ENCODE measurements at places on chromosomes 6 and 20.

- no peak for DNase-seq
Observed at GRCh38 chr6:32327103-32327502, 44.6 kb downstream of the TSBP1 start.

- DNase-seq, result no peak
Observed at GRCh38 chr6:70124443-70124842, 178.4 kb downstream of the COL9A1 start.

DNA sequence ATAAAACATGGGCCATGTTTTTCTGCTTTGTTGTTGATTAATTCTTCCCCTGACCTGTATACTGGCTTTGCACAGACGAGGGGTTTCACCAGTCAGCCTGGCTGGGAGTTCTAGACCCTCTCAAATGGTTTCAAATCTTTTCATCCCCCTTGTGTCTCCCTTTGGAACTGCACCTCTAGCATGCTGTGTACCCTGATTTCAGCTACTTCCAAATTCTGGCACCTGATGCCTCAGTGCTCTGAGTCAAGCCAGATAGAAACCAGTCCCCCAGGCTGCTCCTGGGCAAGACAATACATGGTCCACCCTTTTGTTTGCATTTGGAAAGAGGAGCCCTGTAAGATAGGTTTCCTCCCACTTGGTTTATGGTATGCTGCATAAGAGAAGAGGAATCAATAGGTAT, 290.2 kb downstream of the BTBD3 start:
- peak; percentile 46 for DNase-seq

DNA sequence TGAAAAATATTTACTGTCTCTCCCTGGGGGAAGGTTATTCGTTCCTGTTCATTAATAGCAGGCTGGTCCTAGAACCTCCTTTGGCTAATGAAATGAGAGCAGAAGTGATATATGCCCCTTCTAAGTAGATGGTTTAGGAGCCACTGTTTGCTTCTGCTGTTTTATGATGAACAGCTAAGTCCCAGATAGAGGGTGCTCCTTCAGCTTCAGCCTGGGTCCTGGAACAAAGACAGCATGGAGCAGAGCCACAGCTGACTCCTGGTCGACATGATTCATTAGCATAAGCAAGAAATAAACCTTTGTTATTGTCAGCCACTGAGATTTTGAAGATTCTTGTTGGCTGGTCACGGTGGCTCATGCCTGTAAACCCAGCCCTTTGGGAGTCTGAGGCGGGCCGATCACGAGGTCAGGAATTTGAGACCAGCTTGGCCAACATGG, 47.8 kb upstream of the ARMC2 start:
- peak; percentile 16 for DNase-seq

DNA sequence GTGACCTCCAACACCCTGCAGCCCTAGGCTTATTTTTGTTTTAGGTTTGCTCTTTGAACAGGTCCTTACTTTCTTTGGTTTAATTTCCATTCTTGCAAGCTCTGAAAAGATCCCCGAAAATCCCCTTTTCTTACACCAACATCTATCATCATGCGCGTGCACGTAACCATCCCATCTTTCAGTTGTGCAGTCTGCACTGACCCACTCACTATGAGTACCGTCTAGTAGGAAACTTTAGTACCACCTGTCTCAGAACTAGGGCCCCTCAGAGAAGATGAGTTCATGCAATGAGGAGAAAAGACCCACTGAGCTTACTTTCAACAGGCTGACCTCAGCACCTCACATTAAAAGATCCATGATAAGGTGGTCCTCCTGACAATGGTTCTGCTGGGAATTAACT, 120.6 kb upstream of the AGPAT4 start:
- no peak for DNase-seq

DNA sequence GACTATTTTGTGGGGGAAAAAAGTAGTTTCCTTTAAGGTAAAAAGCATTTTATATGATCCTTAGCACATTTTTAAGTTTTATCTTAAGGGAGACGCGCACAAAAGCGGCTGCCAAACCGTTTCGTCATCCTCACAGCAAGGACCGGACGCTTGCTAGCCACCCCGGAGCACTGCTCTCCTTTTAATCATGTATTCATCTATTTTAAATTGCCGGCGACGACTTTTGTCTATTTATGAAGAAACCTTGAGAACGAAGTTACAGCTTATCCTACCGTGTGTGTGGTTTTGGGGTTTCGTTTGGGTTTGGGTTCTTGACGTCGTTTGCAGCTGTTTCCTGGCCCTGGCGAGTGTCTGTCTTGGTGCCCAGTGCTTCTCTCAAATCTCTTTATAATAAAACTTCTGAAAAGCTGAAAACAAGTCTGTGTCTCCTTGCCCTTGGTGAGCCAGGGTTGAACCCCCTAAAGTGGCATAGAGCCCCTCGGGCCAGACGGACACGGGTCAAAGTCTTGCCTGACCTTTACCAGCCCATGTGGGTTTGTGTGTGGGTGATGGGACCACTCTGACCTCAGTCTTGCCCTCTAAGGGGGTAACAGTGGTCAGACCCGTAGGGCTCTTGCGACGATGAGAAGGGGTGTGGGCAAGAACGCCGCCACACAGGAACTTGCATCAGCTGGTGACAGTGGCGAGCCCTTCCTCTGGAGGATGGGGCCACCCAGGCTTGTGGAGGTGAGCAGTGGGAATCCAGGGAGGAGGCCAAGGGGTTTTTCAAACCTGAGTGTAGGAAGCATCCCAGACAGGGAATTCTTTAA, 117.6 kb downstream of the JPH2 start:
- DNase-seq, result no peak

GRCh38 chr6:24274441-24275083, 83.3 kb downstream of the DCDC2 start:
- no peak for DNase-seq

DNA sequence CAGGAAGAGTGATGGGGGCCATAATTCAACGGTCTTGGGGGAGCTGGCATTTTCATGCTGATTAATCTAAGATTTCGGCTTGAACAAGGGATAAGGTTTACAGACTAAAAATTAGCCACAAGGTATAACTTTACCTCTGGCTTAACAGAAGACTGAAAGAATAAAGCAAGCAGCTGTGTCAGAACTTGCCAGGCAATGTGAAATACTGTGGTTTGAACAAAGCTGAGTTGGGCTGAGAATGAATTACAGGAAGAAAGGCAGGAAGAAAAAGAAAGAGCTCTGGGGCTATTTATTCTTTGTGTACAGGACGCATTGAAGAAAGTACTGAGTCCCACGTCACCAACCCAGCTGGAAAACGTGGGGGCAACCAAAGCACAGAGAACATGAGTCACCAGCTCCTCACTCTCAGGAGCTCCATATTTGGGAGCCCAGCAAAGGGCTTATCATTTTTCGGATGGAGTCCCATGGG, 121.5 kb upstream of the NEDD9 start:
- DNase-seq, result peak; percentile 12

DNA sequence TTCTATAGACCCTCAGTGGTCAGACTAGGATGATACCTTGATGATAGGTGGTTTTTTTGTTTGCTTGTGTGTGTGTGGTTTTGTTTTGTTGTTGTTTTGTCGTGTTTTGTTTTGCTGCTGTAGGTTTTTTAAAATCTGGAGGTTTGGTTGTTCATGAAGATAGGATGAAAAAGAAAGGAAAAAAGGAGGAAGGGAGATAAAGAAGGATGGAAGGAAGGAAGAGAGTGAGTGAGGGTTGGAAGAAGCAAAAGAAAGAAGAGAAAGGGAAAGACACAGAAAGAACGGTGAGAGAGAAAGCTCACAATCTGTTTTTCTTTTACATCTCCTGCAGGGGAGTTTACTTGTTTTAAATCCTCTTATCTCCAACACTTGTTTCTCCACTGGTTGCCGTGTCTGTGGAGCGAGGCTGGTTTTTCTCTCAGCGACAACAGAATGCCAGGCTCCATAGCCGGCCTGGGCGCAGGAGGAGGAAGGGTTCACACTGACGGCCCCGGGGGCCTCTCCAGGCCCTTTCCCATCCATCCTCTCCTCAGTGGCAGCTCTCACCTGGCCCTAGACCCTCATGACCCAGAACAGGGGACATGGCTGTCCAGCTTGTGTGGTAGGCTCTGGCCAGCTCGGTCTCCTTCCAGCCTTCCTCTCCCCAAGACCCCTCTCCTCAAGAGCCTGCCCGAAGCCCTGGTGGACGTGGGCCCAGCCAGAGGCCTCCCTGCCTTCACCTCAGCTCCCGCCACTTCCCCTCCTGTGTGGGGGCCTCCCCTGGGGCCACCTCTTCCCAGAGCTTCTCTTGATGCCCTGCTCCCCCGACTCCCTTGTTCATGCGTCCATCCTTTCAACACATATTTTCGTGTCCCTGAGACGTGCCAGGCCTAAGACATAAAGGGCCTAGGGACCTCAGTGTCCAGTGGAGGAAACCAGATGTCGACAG, 168.4 kb downstream of the VEGFA start:
- no peak for DNase-seq

GRCh38 chr6:3610921-3611320, 140.6 kb downstream of the PXDC1 start:
- DNase-seq, result no peak

GRCh38 chr6:139583420-139583819, 209.0 kb upstream of the CITED2 start:
- DNase-seq, result no peak

DNA sequence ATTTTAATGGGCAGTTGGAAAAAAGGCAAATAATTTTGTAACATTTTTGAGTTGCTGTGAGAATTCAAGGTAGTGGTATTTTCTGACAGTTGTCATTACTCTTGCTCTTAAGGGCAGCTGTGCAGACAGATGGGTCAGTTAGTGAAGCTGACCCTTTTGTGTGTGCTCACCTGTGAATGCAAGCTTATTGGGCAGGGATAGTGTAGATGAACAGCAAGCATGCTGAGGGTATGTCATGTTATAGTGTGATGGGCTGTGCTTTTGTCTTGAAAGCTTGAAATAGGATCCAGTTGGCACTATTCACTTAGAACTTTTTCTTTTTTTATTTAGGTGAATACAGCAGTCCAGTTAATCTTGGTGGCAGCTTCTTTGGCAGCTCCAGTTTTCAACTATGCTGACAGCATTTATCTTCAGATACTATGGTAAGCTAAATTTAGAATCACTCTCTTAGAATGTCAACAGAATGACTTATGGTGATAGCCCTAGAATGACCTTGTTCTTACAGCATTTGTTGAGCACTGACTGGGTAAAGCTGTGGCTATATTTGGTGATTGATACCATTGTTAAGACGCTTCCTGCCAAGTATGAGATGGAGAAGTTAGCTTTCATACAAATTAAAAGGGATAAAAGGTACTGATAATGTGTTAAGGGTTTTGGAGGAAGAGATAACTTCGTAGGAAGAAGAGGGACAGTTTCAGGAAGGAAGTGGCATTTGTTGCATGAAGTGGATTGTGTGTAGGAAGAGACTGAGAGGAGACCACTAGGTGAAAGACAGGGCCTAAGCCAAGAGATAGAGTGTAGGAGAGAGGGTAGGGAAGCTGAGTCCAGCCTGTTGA, 19.5 kb downstream of the LRRN4 start:
- no peak for DNase-seq

- no peak for DNase-seq
Observed at GRCh38 chr6:168193816-168194721, 115.1 kb upstream of the FRMD1 start.

GRCh38 chr6:85677234-85677956, 34.7 kb upstream of the SYNCRIP start:
- DNase-seq, result no peak

DNA sequence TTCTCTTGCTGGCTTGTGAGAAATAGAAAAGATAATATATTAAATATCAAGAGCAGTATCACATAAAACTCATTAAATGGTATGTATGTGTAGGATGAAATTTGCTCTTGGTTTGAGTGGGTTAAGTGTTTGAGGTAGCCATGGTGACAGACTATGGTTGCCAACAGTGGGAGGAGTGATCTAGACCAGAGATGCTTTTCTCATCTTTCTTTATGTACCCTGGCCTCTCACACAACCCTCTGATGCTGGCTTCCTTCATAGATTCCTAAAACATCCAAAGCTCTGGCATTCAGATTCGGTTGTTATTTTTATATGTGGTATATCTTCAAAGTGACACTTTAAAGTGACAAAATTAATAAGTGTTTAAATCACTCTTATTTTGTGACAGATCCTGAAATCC, 9.0 kb upstream of the MLIP start:
- no peak for DNase-seq

- DNase-seq, result peak; percentile 78
Observed at GRCh38 chr6:150301846-150302519, 66.8 kb upstream of the IYD start.

GRCh38 chr6:116200619-116201249, 53.1 kb downstream of the TSPYL4 start:
- no peak for DNase-seq

DNA sequence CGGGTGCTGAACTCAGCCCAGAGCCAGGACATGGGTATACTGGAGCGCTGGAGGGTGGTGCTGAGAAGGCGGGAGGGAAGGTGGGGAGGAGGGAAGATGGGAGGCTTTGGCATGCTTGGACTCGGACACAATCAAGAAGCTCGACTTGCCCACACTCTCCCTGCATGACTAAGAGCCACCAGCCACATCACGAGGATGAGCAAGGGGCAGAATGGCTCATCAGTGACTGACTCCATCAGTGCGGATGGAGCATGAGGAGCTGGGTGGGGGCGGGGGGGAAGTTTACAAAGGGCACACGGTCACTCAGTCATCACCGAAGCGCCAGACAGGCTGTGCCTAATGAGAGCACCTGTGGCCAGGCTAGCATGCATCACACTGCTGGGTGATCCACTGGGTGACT, 222.8 kb downstream of the KIF16B start:
- DNase-seq, result peak; percentile 78

GRCh38 chr6:159678574-159678973, 14.5 kb downstream of the SOD2 start:
- no peak for DNase-seq

DNA sequence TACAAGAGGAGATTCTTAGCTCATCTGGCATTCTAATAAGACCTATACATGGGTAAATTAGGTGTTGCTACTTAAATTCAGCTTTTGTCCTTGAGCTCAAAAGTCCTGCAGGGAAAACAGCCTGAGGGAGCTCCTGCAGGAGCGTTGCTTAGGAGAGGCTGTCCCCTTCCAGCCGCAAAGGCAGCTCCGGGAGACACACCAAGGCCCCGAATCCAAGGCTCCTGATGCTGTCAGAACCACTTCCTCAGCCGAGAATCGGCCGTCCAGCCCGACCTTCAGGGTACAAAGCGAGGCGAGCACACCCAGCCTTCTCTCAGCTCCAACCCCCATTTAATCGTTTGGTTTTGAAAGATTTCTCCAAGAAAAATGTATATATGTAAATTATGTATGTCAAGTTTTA, 87.0 kb downstream of the DACT2 start:
- DNase-seq, result no peak

DNA sequence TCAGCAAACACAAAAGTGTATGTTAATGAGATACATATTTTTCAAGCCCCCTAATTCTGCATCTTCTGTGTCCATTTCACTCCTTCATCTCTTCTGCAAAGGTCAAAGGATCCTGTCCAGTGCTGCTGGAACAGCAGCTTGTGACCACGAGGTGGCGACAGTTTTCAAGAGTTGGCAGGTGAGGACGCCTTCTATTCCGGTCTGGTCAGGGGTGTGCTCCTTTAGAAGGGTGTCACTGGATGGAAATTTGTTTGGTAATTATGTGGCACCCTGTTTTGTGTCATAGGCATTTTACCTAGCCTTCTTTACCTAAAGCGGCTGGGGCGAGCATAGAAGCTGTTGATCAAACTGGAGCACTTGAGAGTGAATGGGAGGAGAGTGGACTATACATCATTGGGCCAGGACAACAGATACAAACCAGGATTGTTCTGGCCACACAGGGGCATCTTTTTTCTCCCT, 32.9 kb upstream of the ERVFRD-1 start:
- DNase-seq, result peak; percentile 81

GRCh38 chr20:48823960-48824498, 3.8 kb downstream of the PREX1 start:
- DNase-seq, result peak; percentile 92

- no peak for DNase-seq
Observed at GRCh38 chr20:58688840-58689239, 3.8 kb upstream of the NPEPL1 start.

Measured in AG08395 (cell line).